Nucleus accumbens (tissue), 56 donors: ENCODE measurements at places on chromosomes 1 and 21.

DNA sequence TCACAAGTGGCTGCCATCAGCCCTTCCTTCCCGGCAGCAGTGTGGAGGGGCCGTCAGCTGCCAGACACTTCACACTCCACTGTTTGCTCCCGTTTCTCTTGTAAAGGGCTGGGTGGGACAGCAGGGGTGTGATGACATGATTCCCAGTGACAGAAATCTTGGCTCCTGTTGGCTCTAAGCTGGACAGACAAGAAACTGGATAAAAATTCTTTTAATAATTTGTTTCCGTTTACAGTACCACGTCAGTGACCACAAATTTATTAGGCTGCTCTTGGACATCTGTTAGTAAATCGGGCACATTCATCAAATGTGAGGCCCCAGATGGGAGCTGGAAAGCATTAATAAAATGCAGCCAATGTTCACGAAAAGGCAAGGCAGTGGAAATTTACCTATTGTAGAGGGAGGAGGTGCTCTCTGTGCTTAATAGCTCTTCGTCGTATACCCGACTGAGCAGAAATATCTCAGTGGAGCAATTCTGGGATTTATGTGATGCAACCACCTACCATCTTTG lies 353.7 kb upstream of the GREM2 start:
- DNase-seq: no peak

DNA sequence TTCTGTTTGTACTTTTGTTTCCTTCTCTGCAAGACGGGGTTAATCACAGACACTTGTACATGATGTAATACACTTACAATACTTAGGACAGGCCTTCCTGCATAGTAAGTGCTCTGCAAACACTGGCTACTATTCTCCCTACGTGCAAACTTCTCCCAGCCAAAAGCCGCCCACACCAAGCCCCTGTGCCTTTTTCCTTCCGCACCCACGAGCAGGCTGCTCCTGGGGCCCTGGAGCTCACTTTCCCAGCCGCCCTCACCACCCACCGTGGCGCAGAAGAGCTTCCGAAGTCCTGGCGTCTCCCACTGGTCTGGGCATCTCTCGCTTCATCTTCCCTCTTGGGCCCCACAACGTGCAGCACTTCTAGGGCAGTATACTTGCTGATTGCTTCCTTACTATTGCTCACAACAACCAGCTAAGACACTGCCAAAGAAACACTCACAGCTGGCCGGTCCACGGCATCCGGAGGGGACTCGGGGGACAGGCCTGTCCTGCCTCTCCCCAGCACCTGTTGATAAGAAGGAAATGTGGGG lies 22.5 kb upstream of the GPR157 start:
- DNase-seq: no peak

DNA sequence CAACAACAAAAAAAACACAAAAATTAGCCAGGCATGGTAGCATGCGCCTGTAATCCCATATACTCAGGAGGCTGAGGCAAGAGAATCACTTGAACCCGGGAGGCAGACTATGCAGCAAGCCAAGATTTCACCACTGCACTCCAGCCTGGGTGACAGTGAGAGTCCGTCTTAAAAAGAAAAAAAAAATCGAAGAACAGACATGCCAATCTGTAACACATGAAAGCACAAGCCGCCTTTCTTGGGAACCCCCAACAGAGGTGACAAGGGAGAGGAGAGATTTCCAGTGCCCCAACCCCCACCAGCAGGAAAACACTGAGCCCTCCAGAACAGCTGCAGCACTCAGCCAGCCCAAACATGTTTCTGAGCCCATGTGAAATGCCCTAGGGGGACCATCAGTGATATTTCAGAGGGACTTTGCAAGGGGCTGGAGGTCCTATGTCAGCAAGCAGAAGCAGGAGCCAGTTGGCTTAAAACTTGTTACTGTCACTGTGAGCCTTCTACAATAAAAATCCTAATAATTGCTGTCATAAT lies 14.2 kb upstream of the EFNA1 start:
- no peak for DNase-seq

- DNase-seq: no peak
Observed at GRCh38 chr1:31939484-31940329, 1.5 kb upstream of the PTP4A2 start.

GRCh38 chr1:78068681-78069283 lies 23.0 kb downstream of the GIPC2 start:
- no peak for DNase-seq

GRCh38 chr21:22421416-22422180 lies 1423.4 kb downstream of the NCAM2 start:
- no peak for DNase-seq

DNA sequence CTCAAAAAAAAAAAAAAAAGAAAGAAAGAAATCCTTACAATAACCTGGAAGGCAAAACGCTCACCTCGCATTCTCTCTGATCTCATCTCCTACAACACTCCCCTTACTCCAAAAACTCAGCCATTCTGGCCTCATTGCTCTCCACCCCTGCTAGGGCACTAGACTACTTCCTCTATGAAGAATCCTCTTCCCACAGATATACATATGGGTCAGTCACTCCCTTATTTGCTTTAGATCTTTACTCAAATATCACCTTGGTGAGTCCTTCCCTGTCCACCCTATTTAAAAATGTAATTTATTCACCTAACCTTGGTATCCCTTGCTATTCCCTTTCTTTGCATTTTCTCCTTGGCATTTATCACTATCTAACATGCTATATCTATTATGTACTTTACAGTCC lies 24.6 kb upstream of the KIF1B start:
- DNase-seq: no peak

- DNase-seq: no peak
Observed at GRCh38 chr1:245715291-245715701, 560.5 kb downstream of the KIF26B start.

- DNase-seq: no peak
Observed at GRCh38 chr1:225834417-225835329, 24.7 kb downstream of the EPHX1 start.
